Thoracic aorta (tissue), 2 donors: ENCODE measurements at places on chromosomes 7 and 10.

DNA sequence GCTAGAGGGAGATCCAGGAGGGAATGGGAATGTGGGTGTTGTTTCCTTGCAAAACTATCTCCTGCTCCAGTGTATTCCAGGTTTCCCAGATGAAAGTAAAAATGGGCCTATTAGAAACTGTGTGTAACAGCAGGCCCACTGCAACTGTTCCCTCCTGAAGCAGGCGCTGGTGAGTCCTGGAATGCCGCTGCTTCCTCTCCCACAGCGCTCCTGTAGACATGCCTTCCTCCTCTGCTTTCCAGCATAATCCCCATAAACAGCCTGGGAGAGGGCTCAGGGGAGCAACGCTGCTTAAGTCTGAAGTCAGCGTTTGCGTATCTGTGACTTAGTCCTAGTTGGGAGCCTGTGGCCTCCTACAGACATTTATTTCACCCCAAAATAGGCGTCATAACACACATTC, 551.0 kb upstream of the FOXK1 start:
- no peak for DNase-seq

DNA sequence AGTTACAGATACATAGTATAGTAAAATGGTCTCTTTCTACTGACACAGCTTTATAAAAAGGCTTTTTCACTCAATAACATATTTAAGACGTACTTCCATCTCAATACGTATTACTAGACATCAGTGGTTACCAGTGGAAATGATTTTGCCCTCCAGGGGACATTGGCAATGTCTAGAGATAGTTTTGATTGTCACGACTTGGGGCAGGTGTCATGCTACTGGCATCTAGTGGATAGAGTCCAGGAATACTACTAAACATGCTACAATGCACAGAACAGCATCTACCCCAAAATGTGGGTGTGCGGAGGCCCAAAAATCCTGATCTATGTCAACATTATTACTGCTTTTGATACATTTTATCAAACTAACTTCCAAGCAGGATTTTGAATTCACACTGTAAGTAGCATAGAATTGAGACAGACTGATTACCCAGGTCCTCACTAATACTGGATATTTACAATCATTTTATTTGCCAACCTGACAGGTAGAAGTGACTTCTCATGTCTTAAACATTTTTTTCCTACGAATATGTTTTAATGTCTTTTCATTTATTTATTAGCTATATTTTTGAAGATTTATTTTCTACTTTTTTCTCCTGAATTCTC, 53.8 kb downstream of the HGF start:
- no peak for DNase-seq

GRCh38 chr7:99561737-99562051, 3.3 kb downstream of the ZNF655 start:
- no peak for DNase-seq

DNA sequence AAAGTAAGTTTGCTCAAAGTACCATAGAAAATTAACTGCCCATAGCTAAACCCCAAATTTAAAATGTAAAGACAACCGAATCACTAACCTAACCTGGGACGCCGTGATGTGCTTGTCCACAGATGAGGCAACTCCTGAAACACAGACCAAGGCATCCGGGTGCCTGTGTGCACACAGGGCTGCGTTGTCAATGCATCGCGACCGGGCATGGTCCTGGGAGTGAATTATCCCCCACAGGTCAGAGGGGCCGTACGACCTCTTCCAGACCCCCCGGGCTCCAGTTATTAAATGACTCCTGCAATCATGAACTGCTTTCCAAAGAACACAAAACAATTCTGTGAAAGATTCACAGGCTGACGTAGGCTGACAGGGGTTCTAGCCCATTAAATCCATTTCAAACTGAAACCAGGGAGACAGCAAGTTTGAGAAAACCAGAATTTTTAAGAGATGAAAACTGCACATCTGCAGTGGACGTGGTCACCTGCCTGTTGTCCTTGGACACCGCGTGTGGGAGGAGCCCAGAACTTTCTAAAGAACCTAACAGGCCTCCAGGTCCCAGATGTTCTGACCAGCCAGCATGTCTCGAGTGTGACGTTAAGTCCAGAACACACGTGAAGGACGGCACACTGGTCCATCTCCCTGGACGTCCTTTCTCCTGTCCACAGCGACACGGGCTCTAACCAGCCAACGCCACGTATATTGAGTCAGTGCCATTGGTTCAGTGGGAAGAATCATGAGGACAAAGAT, 297.8 kb downstream of the DNAJB6 start:
- no peak for DNase-seq

DNA sequence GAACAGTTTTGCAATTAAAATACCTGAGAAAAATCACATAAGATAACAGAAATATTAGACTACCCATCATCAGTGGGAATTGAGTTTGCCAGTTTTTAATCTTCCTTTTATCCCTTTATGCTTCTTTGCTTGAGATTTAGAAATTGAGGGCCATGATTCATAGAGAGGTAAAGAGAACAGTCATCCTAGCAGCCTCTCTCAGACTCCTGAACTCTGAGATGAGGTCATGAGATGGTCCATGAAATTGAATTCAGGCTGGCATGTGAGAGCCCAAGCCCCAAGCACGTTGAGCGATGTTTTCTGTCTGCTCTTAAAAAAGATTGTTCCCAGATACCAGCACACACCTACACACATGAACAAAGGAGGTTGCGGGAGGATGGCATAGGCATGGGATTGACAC, 91.1 kb downstream of the CREB5 start:
- DNase-seq = no peak

DNA sequence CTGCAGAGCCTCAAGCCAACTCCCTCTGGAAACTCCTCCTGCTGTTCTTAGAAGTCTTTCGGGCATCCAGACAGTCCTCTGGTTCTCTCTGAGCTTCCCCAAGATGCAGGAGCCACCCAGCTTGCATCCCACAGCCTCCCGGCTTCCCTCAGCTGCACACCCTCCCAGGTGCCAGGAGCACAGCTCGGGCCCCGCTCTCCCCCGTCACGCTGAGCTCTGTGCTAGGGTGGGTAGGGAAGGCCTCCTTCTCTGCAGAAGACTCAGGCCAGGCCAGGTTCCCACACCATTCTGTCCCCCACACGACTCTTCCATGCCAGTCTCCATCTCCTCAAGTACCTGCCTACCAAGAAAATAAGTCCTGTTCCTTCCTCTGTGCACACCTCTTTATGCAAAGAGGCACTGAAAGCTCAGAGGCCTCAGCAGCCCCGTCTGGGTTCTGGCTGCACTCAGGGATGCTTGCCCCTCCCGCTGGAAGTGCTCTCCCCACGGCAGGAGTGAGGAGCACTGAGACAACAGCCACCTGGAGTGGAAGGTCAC, 537.1 kb downstream of the PTPRN2 start:
- DNase-seq = no peak

DNA sequence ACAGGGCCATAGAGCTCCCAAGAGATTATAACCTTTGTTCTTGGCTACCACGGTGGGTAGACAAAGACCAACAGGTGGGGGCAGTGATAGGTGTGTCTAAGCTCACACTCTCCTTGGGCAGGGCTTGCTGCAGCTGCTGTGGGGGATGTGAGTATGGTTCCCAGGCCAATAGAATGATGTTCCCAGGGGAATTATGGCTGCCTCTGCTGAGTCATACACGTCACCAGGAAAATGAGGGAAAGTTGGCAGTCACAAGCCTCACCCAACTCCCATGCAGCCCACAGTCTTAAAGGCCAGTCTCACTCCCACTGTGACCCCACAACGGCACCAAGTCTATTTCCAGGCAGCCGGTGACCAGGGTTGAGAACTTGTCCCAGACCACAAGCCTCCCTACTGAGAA, 453.4 kb upstream of the PODXL start:
- no peak for DNase-seq

DNA sequence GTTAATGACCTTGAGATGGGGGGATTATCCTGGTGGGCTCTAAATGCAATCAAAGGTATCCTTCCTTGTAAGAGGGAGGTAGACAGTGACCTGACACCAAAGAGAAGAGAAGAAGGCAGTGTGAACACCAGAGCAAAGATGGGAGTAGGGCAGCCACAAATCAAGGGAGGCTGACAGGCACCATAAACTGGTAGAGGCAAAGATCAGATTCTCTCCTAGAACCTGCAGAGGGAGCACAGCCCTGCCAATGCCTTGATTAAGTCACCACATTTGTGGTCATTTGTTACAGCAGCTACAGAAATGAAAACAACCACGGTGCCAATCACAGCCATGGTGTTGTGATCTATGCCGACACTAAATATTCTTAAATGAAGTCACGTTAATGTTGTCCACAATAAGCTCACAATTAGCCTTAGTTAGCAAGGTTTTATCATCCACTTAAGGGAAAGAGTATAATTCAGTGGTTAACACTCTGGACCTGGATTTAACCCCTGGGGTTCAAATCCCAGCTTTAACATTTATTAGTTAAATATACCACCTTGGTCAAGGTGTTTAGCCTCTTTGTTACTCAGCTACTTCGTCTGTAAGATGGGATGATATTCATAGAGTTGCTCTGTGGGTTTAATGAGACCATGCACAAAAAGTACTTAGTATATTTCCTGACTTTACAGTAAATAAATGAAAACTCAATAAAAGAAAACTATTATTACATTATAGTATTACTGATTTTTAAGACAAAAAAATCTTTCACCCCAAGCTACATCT, 70.8 kb downstream of the SGMS1 start:
- DNase-seq = no peak

DNA sequence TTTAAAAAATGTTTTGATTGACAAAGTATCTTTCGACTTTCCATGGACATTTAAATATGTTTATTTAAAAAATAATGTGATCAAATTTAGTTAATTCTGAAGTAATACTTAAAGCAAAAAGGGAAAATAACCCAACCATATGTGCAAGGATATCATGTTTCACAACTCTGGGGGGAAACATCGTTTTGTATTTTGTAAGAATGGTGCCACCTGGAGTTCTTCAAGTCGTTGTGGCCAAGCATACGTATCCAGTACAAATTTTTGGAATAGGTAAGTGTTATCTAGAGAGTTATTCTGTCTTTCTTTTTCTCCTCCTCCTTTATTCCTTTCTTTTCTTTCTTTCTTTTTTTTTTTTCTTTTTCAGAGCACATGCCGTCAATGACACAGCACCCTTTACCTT, 176.2 kb upstream of the CSTF2T start:
- no peak for DNase-seq

- DNase-seq = no peak
Measured at GRCh38 chr10:60848126-60848525, 69.8 kb downstream of the CDK1 start.

DNA sequence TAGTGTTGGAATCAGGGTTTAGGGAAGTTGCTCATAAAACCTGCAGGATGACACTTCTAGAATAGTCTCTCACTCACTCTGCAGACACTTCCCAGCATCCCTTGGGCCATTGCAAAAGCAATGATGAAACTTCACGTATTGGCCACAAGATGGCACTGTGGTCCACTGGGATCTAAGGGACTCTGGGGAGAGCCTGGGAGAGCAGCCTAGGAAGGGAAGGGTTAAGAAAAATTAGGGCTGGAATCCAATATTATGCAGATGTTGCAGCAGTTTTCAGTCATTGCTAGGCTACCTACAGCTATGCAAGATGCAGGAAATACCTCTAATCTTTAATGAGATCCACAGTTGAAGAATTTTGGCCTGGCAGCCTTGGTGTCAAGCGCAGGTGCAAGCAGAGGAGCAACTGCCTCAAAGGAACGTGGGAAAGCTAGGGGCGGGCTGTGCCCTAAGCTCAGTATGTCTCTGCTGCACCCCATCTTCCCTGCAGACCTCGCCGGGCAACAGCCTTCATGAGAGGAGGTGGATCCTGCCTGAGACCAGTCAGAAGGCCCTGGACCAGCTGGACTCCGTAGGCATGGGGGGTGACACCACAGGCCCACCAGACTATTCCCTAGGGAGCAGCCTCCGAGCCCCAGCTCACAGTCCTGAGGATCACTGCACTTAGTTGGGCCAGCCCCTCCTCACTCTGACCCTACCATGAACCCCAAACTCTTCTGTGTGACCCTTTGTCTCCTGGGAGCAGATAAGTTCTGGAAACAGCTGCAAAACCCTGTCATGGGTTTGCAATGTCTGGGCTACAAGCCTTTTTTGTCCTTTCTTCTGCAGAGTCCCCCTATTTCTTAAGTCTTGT, 127.9 kb upstream of the PRSS58 start:
- DNase-seq = no peak

GRCh38 chr7:117312593-117313580, 10.0 kb downstream of the WNT2 start:
- no peak for DNase-seq

- DNase-seq = no peak
Measured at GRCh38 chr10:50988792-50989191, 85.5 kb upstream of the PRKG1 start.

GRCh38 chr10:122884166-122884565, 4.8 kb upstream of the FAM24B start:
- no peak for DNase-seq

DNA sequence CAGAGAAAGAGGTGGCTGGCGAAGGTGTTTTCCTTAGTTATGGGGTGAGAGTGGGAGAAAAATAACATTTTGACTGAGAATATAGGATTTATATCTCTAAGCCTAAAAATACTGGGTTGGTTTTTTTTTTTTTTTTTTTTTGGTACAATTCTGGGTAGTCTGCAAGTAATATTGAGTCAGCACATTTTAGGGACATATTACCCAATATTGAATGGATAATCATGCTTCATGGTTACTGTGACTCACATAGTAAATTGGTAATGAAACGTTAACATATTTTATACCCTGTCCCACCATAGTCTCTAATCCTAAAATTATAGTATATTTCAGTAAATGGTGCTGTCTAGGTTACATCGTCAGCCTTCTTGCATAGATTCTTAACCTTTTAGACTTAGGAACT, 91.4 kb downstream of the TPST1 start:
- no peak for DNase-seq

DNA sequence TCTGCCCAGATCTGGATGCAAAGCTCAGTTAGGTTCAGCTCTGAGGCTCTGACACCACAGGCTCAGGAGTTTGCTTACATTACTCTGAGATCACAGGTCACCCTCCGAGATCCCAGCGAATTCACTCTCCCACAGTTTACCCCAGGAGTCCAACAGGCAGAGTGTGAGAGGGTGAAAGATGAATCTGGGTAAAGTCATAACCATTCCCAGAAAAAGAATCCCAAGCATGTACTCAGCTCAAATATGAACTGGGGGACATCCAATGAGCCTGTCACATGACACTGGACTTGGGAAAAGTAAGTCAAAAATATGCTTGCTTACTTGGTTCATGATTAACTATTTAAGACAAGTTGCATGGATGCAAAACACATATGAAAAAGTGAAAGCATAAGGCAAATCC, 110.3 kb upstream of the ARID5B start:
- DNase-seq = no peak
